Activated CD8-positive, alpha-beta memory T cell treated with anti-CD3 and anti-CD28 coated beads for 1 hour (primary cell): ENCODE measurements at places on chromosomes 3 and 15.

DNA sequence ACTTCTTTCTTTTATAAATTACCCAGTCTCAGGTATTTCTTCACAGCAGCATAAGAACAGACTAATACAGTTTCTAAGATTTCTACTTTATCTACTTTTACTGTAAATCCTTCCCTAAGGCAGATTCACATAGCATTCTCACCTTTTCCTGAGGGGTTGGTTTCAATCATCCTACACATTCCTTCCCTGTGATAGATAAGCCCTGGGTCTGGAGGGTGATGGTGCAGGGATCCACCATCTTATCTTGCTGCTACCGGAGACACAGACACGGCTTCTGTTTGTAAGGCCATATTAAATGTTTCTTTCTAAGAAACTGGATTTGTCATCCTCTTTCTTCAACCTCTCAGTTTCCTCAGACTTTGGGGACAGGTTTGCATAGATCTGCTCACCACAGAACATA, 6.1 kb downstream of the IQCF5 start:
- no peak for DNase-seq

DNA sequence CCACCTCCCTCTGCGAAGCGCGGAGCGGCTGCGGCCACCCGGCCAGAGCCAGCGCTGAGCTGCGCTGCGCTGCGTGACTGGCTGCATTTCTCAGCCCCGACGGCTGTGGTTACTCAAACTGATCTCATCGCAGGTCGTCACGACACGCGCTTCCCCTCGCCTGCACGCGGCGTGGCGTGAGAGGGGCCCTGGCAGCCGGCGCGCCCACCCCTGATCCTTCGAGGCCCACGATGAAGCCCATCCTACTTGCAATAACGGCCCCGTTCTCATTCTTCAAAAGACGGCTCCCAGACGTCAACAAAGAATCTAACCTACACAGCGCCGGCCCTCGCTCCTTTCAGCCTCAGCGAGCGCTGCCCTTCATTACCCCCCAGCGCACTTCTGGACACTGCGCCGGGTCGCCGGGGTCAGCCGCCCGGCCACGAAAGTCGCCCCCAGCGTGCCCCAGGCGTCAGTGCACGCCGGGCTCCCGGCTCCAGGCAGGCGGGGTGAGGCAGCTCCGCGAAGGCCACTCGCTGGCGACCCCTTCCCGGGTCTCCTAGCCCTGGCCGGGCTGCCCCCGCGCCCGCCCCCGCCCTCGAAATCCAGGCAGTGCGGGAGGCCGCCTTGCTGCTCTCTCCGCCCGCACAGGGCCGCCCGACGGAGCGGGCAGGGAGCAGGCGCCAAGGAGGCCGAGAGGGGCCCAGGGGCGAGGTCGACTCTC, 9.9 kb upstream of the LEKR1 start:
- DNase-seq: no peak

- DNase-seq: no peak
These were observed 22.4 kb downstream of the CHRNA3 start for GRCh38 chr15:78598348-78598747.

DNA sequence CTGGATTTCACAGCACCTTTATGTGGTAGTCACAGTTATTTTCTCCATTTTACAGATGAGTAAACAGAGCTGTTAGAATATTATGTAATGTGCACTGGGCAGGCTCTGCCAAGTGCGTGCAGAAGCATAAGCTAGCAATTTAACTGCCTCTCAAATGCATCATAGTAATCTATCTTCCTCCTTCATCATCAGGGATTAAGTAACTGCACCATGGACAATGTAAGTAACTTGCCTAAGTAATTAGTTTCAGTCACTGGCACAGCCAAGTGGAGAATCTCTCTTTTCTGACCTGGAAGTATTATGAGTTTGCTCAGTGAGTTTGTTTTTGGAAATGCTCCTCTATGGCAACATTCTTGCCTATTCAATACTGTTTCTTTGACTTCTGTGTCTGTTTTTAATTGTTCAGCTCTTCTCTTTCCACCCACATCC, 260.5 kb downstream of the PTPRG start:
- no peak for DNase-seq

DNA sequence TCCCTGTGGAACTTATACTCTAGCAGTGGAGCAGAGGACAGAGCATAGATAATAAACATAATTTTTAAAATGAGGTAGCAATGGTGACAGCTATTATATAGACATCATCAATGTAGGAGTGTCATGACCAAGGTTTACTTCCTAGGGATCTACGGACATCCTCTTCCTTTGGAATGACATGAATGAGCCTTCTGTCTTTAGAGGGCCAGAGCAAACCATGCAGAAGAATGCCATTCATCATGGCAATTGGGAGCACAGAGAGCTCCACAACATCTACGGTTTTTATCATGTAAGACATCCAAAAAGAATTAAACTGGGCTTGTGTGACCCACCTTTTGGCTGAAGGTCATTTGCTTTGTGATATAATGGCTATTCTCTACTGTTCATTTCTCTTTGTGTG, 30.1 kb upstream of the CAPN3 start:
- DNase-seq: no peak

DNA sequence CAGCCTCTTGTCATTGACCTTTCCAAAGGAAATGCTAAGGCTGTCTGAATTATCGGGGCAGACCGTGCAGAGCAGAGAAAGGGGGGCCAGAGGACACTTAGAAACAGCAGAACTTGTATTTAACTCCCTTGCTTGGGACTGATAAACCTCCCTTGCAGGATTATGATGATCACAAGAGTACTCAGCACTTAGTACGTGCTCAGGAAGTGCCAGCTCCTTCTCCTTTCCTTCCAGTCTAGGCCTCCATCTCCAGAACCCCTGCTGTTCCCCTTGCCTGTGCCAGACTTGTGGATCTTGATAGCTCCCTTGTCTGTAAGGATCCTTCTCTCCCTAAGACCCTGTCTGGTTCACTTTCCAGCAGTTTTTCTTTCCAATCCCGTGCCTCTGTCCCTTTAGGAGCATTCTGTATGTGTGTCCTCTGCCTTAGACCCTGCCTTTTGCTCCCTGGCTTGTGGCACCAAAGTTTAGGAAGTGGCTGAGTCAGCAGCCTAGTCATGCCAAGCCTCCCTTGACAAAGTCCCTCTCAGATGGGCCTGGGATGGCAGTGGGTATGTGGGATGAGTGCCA, 747 bp downstream of the SORD start:
- no peak for DNase-seq

DNA sequence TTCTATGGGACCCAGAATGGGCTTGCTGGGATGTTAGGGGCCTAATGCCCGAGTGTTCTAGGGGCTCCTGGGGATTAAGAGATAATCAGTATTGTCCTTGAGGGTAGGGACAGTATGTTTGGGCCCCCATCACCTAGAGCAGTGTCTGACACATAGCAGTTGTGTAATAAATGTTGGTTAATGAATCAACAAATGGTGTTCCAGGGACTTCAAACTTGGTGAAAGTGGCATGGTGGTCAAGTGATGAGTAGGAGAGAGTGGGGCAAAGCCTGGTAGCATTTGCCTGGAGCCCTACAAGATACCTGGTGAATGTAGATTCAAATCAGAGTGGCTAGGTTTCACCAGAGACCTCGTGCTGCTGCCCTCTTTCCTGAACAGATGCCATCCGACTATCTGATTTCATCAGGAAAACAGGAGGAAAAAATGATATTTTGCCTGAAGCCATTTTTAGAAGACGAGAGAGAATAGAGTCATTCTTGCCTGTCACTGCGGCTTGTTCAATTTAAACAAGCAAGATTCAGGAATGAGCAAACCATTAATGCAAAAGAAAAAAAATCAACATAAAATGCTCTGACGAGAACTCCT, 117.3 kb downstream of the RPL22L1 start:
- no peak for DNase-seq

GRCh38 chr3:1017870-1018269, 75.0 kb upstream of the CNTN6 start:
- no peak for DNase-seq

DNA sequence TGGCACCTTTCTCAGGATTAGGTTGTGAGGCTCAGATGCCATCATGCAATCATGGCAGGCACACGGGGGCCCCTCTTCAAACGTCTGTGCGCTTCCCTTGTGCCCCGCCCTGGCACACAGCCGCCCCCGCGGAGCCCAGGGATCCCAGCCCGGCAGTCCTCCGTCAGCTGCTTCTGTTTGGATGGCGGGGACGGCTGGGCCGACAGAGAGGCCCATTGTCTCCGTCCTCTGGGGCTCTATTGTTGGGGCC, 849 bp upstream of the HDAC11 start:
- no peak for DNase-seq

- DNase-seq: no peak
These were observed 75.7 kb upstream of the SLC4A7 start for GRCh38 chr3:27559835-27560234.

DNA sequence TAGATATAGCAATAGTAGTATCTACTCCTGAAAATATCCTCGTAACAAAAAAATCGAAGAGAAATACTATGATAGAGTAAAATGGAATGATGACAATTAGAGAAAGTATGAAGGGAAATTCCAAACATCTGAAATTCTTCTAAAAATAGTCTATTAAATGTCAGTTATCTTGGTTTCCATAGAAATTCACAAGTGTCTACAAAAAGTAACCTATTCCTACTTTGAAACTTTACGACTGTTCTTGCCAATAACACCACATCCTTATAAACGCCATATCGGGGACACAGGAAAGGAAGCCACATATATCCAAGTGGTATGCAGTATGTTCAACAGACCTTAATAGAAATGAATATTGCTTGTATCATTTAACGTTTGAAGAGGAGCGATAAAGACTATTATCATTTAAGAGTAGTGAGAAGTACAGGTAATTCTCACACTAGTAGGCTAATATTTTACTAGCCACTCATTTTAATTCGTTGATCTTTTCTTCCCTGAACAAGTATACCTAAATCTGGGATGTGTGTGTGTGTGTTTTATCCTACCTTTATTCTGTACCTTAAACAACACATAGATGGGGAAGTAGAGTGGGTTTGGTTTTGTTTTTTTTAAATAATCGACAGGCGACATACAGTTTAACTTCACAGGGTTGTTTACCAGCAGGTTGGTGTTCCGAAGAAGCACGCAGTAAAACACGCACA, 1.2 kb downstream of the GPR176 start:
- no peak for DNase-seq

GRCh38 chr3:12893247-12893646, 51.9 kb upstream of the RPL32 start:
- DNase-seq: no peak

DNA sequence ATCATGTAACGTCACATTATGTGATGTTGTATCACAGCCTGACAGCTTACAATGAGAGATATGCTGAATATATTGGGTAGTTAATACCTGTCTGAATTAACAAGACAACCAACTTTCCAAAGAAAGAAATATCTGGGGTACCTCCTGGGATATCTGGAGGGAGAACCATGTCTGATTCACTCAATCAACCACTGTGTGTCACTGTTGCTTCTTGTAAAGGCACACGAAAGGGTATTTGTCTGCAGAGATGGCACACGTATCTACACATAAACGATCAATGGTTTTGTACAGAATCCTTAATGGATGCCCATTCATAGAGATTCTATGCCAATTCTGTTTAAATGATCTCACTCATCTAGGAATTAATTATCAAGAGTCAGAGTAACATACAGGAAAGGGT, 252.1 kb upstream of the TMCO5A start:
- DNase-seq: no peak

DNA sequence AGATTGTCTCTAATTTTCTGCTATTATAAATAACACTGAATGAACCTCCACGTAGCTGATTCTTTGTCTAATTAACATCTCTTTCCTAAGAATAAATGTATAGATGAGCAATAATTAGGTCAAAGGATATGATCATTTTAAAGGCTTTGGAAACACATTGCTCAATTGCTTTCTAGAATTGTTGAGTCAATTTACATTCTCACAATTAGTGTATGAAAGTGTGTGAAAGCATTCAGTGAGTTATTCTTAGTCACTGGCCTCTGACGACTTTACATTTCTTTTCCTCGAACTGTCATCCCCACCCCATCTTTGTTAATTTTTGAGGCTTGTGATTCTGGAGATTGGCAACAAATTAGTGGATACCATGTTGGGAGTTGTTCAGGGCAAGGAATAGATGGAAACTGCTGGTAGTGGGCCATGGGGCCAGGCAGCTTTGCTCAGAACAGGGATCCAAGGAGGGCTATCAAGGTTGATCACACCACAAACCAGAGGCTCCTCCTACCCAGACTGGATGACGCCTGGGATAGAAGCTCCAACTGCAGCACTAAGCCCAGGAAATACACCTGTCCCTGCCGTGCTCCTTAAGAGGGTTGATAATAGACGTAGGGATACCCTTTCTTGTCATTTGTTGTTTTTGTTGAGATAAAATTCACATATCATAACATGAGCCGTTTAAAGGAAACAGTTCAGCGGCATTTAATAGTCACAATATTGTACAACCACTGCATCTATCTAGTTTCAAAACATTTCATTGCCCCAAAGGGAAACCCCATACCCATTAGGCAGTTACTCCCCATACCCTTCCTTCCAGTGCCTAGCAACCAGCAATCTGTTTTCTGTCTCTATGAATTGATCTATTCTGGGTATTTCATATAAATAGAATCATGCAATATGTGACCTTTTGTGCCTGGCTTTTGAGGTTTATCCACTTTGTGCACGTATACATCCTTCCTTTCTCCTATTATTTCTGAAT, 27.9 kb downstream of the EIF1B start:
- no peak for DNase-seq

DNA sequence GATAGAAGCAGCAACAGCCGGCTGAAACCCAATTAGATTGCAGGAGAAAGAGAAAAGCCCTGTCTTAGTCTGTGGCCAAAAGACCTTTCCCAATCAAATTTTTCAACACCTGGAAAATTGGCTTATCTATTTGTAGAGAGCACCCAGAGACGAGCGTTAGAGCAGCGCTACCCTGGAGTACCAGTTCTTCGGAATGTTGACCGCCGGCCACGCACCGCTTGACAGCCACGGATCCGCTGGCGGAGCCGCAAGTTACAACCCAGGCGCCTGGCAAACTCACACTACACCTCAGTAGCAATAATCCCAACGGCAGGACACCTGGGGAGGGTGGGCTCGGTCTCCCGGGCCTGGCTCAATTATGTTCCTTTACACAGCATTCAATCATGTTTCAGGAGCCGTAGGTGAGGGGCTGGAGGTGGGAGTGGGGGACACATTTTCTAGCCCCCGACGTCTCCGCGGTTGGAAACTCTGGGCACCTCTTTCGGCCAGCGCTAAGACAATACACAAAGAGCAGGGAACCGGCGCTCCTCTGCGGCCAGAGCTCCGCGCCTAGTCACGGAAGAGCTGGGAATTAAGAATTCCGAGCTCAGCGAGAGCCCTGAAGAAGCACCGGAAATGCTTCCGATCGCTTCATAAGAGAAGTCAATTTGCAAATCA, 1.2 kb downstream of the MB21D2 start:
- no peak for DNase-seq

DNA sequence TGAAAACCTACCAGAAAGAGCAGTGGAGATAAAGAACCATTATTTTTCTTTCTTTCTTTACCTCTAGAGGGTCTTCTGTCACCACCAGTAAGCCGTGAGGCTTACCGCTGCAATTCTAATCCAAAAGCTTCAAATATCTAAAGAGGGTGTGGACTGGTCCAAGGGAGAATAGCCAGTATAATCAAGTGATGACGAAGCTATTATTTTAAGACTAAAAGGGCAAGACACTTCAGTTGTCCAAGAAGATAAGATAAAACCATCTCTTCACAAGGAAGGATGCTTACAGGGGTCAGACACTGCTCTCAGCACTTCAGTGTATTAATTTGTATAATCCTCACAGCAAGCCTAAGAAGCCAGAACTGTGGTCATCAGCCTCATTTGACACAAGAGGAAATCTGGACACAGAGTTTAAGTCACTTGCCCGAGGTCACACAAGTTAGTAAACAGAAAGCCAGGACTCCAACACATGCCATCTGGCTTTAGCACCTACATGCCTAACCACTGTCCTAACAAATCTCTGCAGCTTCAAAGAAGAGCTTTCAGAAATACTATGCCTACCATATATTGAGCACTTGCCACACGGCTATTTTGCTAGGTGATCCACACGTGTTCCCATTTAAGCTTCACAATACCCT, 14.6 kb downstream of the HDC start:
- DNase-seq: no peak
